ENCODE measurements at places on chromosomes 2 and 18.

DNA sequence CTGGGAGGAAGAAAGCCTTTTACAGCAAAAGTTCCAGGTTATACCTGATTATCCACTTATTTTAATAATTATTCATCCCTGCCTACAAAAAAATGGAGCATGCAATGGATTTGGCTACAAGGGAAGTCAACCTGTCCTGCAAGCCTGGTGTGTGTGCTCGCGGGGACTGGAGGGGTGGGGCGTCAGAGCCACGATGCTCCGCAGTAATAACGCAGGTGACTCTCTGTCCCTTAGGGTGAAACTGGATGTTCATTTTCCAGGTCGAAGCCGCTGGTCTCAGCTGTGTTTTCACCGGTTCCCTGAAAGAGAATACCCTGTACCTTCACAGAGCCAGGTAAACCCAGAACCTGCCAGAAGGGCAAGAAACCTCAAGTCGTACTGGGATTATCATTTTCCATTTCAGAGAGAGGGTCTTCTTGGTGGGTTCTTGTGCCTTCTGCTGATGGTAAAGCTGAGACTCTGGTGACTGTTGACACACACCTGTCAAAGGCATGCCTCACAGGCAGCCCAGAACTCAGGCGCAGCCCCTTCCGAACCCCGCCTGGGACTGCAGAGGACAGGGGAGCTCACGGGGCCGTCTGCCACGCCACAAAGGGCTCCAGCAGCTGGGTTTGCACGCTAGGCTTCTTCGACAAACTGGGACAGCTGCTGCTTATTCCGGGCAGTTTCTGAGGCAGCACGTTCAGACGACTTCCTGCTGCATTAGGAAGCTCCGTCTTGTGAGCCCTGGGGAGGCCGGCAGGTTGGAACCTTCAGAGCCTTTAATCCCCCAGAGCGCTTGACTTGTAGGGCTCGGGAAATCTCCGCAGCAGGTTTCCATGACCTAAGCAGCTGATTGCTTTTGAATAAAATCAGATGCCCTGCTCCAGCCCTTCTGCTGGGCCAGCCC is 58.6 kb downstream of the KCNG2 start:
- no peak for DNase-seq

DNA sequence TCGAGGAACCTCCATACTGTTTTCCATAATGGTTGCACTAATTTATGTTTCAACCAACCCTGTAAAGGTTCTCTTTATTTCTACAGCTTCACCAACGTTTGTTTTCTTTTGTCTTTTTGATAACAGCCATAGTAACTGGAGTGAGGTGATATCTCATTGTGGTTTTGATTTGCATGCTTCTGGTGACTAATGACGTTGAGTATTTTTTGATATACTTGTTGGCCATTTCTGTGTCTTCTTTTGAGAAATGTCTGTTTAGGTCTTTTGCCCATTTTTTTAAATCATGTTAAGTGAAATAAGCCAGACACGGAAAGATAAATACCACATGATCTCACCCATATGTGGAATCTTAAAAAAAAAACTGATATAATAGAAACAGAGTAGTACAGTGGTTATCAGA is 74.8 kb upstream of the SMIM21 start:
- no peak for DNase-seq

- DNase-seq, result no peak
These were observed 151.8 kb downstream of the MBP start for GRCh38 chr18:76980663-76981395.

- DNase-seq, result no peak
These were observed 36.9 kb downstream of the SCN1A start for GRCh38 chr2:166090908-166091307.

- DNase-seq, result no peak
These were observed 339.0 kb upstream of the ETAA1 start for GRCh38 chr2:67057901-67058703.

- DNase-seq, result no peak
These were observed 29.4 kb upstream of the BMP10 start for GRCh38 chr2:68900496-68901198.

DNA sequence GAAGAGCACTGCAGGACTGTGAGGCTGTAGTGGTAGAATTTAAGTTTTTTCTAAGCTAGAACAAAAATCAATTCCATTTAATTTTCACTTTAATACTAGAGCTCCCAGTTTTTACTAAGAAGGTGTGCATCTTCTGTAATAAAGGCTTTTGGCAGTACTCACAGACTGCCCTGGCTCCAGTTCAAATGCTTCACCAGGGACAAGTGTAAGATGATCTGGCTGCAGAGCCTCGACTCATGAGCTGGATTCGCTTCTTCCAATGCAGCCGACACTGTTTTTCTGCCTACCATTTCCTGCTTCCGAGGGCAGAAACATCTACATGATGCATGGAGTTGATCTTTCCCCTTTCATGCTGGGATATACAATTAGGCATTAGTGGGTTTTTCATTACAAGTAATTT is 87.0 kb downstream of the FARSB start:
- no peak for DNase-seq

DNA sequence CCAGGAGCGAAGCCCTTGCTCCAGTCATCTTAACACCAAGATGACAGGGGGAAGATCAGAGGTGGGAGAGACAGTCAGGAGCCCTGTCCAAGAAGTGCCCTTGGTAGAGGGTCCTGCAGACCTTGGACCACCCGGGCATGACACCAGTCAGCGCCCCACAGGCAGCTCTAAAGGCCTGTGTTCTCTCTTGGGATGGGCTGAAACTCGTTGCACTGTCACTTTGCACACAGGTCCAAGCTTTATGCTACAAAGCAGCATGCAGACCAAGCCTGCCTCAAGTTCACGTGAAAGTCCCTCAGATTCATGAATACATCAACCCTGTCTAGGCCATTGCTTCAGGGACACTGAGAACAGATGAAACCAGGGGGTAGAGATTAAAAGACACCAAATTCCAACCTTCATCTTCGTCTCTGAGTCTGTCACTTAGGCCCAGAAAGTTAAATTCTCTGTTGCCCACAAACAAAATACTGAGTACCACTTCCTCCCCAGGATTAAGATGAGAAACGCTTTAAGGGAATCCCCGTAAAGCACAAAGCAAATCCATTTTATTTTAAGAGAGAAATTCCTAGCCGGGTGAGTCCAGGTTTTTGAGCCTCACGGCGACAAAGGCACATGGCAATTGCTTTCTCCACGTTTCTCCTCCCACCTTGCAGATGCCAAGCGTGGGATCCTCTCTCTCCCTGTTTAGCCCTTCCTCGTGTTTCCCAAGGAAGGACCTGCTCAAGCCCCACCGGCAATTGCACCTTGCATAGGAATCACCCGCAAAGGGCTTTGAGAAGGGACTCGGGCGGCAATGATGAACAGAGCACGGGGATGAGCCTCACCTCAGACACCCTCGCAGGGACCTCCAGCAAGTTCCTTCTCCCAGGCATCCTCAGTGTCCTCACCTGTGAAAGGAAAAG is 75.0 kb upstream of the ID2 start:
- DNase-seq, result no peak

Data from activated gamma-delta T cell (primary cell).